Smooth muscle cell of bladder (primary cell): ENCODE measurements at places on chromosomes 12 and 14. TPM values are rescaled to one million over a fixed set of nuclear protein-coding genes. Genes with fewer than 3 reads are reported as not detected.

Gene TEX52
- total RNA-seq, result not detected in 2 replicates

Gene KRT72
- not detected in 2 replicates for total RNA-seq

Gene SLC17A8
- total RNA-seq, result not detected in 2 replicates

Gene NEUROD4
- not detected in 2 replicates for total RNA-seq

Gene LRP6
- 35.1 and 44.5 TPM in 2 replicates for total RNA-seq

Gene TOMM20L
- total RNA-seq, result not detected in 2 replicates

Gene TMEM121
- total RNA-seq, result 10.0 and 10.2 TPM in 2 replicates

Gene KRT80
- total RNA-seq, result under 0.01 TPM in 2 replicates

Gene C1QL4
- total RNA-seq, result under 0.01 TPM in 1 of 2 replicates, not detected in the other
